ENCODE measurements at places on chromosomes 16 and 17.

GRCh38 chr17:79667746-79668145, 56.9 kb upstream of the RBFOX3 start:
- DNase-seq, result no peak

GRCh38 chr17:6831661-6832263, at the start of gene TEKT1:
Gene TEKT1 (minus strand): TSS chr17:6831729. CDS start chr17:6830376, 1,353 bp downstream.
- DNase-seq, result peak; percentile 53

- no peak for DNase-seq
Measured at GRCh38 chr16:88628512-88628974, 9.8 kb upstream of the IL17C start.

- no peak for DNase-seq
Measured at GRCh38 chr16:21205303-21205702, 6.1 kb downstream of the ZP2 start.

DNA sequence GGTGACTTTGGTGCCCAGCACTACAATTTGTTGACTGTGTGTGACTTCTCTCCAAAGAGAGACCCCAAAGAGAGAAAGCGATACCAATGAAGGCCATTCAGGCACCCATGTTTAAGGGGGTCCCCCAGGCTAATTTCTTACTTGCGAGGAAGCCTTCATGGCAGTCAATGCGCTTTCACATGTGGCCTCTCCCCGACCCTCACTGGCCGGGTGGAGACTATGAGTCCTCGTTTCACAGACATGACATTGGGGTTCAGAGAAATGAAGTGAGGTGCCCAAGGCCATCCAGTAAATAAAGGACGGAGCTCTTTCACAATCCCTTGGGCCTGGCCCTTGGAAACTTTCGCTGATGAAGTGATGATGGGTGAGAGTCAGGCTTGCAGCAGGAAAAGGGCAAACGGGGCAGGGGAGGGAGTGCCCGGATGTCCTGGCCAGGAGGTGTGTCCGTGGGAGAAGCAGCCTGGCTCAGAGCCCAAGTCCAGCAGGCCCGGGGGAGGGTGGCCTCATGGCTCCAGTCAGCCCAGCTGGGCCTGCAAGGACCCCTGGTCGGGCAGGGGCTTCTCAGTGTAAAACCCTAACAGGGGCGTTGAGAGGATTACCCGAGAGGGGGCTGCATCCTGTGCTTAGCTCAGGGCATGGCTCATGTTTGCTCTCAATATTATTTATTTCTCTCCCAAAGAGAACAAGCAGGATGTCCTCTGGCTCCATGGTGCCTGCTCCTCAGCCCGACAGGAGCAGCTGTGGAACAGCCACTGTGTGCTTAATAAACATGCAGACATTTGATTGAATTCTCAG, 14.7 kb downstream of the TBX2 start:
- no peak for DNase-seq

- no peak for DNase-seq
Measured at GRCh38 chr16:65327346-65327745, 205.5 kb upstream of the CDH11 start.

- no peak for DNase-seq
Measured at GRCh38 chr17:50087912-50088405, 7.2 kb upstream of the PDK2 start.

GRCh38 chr17:76354747-76355310, 1.1 kb upstream of the PRPSAP1 start:
- no peak for DNase-seq

DNA sequence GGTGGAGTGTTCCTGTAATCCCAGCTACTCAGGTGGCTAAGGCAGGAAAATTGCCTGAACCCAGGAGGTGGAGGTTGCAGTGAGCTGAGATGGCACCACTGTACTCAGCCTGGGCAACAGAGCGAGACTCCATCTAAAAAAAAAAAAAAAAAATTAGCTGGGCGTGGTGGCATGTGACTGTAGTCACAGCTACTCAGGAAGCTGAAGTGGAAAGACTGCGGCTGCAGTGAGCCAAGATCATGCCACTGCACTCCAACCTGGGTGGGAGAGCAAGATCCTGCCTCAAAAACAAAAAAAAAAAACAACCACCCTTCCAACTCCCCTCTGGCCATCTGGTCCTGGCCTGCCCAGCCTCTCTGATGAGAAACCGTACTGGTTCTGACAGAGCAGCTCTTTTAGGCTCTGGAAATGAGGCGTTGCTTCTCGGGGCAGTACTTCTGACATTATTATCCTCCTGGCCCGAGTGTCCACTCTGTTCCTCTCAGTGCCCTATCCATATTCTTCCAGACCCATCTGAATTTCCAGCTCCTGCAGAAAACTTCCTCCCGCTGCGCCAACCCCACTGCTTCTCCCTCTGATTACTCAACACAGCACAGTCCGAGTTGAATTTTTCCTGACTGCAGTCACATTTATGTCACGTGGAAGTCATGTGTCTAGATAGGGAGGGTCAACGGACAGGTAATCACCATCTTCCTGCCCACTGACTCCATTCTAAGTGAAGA, 13.3 kb downstream of the GGA2 start:
- no peak for DNase-seq

- no peak for DNase-seq
Measured at GRCh38 chr16:13150181-13150885, 248.9 kb downstream of the SHISA9 start.

Measured in stimulated activated CD4-positive, alpha-beta T cell treated with anti-CD3 and anti-CD28 coated beads, Interleukin-12 subunit alpha, Interleukin-12 subunit beta, amount 100 ng/mL, for 24 hours (primary cell).